Amygdala (tissue), 56 donors: ENCODE measurements at places on chromosomes 3 and 15.

DNA sequence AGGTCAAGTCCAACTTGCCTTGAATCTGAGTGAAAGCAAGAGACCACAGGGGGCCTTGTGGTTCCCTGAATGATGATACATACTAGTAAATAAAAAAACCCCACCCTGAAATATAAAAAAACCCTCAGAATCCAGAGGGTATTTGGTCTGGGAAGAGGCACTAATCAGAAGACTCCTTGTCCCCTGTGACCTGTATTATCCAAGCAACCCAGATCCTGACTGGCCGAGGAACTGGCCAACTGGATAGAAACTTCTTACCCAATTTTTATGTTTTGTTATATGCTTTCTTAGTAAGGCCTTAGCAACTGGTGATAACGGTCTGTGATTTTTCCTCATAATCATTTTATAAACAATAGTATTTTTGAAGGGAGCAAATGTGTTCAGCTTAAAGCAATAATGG, 17.5 kb downstream of the ABI3BP start:
- DNase-seq = no peak

DNA sequence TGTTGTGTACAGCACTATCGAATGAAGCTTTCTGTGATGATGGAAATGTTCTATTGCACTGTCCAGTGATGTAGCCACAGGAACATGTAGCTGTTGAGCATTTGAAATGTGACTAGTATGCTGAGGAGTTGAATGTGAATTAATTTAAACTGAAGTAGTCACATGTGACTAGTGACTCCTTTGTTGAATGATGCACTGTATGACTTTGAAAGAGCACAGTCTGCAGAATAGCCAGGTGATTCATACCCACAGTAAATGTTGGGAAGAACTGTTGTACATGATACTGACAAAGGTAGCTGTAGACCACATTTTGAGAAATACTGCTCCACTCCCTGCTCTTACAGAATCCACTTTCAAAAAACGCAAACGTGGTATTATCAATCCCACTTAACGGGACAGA, 34.0 kb upstream of the ACTL6A start:
- no peak for DNase-seq

GRCh38 chr3:179168918-179169317, 20.8 kb downstream of the PIK3CA start:
- DNase-seq = no peak

- DNase-seq = no peak
These were observed 99.7 kb downstream of the CEMIP start for GRCh38 chr15:80878867-80879250.

GRCh38 chr15:92159481-92159880, 234.2 kb upstream of the ST8SIA2 start:
- no peak for DNase-seq
